ENCODE measurements at places on chromosomes 16 and 17.

GRCh38 chr17:55168958-55169687 is 95.6 kb upstream of the HLF start:
- no peak for DNase-seq

GRCh38 chr17:59437791-59438281 is 106.4 kb downstream of the YPEL2 start:
- no peak for DNase-seq

DNA sequence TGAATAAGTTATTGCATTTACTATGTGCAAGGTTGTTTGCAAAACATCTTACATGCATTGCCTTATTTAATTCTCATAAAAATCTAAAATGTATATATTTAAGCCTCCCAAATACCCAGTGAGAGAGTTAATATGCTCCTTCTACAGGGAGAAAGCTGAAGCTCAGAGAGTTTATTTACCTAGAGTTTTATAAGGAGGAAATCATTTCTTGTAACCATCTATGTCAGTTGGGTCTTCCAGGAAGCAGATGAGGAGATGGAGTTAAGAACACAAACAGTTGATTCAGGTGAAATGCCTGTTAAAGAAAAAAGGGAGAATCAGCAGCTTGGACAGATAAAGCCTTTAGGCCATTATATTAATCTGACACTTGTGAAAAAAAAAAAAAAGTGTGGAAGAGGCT is 62.6 kb upstream of the DHX40 start:
- no peak for DNase-seq

GRCh38 chr17:43956222-43956621 is 2.5 kb upstream of the PYY start:
- DNase-seq, result no peak

DNA sequence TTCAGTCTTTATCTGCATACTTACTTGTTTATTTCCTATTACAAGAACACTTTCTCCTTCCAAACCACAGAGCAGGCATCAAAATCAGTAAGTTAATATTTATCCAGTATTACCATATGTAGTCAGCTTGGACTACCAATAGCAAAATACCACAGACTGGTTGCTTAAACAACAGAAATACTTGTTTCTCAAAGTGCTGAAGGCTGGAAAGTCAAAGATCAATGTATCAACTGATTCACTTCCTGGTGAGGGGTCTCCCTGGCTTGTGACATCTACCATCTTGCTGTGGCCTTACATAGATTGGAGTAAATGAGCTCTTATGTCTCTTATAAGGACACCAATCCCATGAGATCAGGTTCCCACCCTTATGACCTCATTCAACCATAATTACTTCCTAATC is 2.6 kb downstream of the STXBP4 start:
- DNase-seq, result no peak

DNA sequence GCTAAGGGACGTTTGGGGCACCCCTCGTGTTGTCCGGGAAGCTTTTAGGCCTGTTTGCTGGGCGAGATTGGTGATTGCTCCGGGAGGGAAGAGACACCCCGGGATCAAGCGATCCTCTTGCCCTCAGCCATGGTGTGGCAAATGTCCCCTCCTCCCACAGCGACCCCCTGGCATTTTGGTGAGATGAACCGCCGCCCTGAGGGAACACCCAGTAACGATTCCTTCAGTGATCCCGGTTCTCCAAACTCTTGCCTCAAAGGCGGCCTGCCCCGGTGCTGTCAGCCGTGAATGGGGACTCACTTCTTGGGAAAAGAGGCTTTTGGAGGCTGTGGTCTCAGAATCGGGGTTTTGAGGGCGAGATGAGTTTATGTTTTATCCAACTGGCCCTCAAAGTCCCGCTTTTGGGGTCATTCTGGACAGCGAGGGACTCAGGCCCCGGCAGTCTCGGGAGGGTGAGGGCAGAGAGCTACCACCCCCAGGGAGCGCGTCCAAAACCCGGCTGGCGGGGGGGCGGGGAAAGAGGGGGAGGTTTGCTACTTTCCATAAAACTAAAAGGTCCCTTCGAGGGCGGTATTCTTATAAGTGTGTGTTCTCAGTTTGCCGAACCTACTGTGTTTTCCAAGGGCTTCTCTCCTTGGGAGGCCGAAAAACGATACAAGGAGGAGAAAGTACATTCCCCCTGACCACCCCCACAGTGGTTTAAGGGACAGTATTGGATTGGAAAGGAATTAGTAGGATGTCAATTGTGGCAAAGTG is 232.7 kb downstream of the MRTFB start:
- DNase-seq, result no peak

- DNase-seq, result no peak
These were observed 12.0 kb downstream of the CYBC1 start for GRCh38 chr17:82438401-82439193.

GRCh38 chr17:40558300-40558889 is 6.9 kb downstream of the CCR7 start:
- DNase-seq, result no peak

DNA sequence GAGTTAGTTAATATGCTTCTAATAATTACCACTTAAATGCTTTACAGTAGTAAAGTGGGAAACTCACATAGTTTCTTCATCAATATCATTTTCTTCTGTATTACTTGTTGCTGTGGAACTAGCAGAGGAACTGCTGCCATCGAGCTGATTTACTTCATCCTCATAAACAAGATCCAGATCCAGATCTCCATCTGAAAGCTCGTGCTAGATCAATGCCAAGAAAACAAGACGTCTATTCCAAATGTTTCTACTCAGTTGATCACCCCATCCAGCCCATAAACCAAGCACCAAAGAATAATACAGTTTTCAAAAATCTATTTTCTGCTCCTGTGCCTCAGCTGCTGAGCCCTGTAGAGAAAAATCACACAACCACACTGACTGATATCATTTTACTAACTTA is 59.1 kb downstream of the TRIM37 start:
- DNase-seq, result no peak
